Renal pelvis (tissue), 12 donors: ENCODE measurements at places on chromosomes 1 and 21. TPM values are rescaled to one million over a fixed set of nuclear protein-coding genes. Genes with fewer than 3 reads are reported as not detected.

The CYP4X1 gene
- polyA plus RNA-seq: 7.3 TPM

The COL6A2 gene
- polyA plus RNA-seq: 225 TPM

The RAB3B gene
- polyA plus RNA-seq: 4.3 TPM

The ADORA3 gene
- polyA plus RNA-seq: 0.78 TPM

The TBX19 gene
- 1.9 TPM for polyA plus RNA-seq

The TOE1 gene
- polyA plus RNA-seq: 15.3 TPM

The OR2T29 gene
- not detected for polyA plus RNA-seq

The OR10J1 gene
- polyA plus RNA-seq: not detected

The CHTOP gene
- 145 TPM for polyA plus RNA-seq

The FCGR1A gene
- polyA plus RNA-seq: 2.5 TPM

The LDLRAD1 gene
- polyA plus RNA-seq: not detected

The GBP5 gene
- polyA plus RNA-seq: 0.52 TPM

The CRABP2 gene
- polyA plus RNA-seq: 113 TPM

The SELENBP1 gene
- 50.7 TPM for polyA plus RNA-seq

DNA sequence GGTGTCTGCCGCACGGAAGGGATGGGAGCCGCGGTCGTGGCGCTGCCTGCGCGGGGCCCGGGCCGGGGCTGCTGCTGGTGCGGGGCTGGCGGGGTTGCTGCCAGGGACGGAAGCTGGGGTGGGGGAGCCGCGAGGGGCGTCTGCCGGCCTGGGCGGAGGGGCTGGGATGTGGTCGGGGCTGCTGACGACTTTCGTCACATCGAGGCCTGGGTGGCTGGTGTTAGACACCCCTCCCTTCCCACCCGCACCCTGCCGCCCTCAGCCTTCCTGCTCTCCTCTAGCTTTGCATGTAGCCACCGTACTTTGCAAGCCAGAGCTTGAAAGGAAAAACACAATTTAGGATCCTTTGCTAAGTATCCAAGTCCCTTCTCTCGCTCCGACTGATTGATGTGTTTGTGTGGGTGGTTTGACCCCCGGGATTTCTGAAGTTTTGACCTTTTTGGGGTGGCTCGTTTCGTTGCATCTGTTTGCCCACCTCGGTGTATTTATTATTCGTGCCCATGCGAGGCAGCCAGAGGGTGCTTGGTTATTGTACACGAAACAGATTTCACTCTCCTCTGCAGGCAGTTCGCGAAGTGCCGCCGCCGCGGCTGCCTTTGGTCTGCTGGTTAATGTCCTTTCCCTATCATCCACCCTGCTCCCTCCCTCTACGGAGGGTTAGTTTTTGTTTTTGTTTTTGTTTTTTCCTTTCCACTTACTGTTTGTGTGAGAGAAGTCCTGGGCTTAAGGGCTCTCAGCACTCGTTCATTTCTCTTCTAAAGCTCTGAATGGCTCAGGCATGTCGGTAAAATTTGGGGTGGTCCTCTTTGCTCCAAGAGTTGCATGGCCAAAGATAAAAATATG lies 868 bp downstream of the C1orf21 start:
- DNase-seq: peak; percentile 46

- DNase-seq: no peak
Observed at GRCh38 chr1:94974824-94975223, 47.9 kb upstream of the CNN3 start.

- DNase-seq: peak; percentile 80
Observed at GRCh38 chr1:202692959-202693555, 17.2 kb downstream of the SYT2 start.

DNA sequence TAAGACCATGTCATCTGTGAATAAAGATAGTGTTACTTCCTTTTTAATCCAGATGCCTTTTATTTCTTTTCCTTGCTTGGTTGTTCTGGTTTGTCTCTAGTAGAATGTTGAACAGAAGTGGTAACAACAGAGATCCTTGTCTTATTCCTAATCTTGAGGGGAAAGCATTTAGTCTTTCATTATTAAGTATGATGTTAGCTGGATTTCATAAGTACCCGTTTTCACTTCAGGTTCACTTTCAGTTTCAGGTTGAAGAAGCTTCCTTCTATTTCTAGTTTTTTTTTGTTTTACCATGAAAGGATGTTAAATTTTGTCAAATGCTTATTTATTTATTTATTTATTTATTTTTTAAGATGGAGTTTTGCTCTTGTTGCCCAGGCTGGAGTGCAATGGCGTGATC lies 22.3 kb upstream of the AGPAT3 start:
- DNase-seq: no peak

- DNase-seq: no peak
Observed at GRCh38 chr1:167231873-167232450, 11.3 kb downstream of the POU2F1 start.

GRCh38 chr1:44222397-44223186 lies 9.3 kb downstream of the DMAP1 start:
- no peak for DNase-seq

GRCh38 chr1:193589597-193590040 lies 403.2 kb upstream of the B3GALT2 start:
- DNase-seq: peak; percentile 30

DNA sequence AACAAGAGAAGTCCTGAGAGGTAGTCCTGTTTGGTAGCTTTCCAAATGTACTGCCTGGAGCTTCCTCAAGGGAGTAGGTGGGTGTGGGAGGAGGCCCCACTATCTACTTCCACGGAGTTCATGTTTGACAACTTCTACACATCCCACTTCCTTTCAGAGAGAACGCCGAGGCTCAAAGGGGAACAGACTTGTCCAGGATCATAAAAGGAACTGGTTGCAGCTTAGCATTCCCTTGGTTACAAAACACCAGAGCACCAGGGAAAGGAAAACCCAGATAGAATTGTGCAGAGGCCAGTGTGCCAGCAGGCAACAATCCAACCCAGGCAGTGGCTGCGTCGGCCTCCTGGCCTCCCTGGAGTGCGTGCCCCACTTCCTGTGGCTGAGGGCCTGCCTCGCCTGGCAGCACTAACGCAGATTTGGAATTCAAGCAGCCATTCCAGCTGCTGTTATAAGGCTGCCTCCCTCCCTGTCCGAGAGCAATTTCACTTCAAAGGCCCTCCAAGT lies 4.2 kb upstream of the RAP1GAP start:
- DNase-seq: no peak

GRCh38 chr1:4408380-4408779 lies 246.0 kb upstream of the AJAP1 start:
- no peak for DNase-seq

GRCh38 chr1:42043182-42043581 lies 110.0 kb upstream of the GUCA2B start:
- DNase-seq: no peak

DNA sequence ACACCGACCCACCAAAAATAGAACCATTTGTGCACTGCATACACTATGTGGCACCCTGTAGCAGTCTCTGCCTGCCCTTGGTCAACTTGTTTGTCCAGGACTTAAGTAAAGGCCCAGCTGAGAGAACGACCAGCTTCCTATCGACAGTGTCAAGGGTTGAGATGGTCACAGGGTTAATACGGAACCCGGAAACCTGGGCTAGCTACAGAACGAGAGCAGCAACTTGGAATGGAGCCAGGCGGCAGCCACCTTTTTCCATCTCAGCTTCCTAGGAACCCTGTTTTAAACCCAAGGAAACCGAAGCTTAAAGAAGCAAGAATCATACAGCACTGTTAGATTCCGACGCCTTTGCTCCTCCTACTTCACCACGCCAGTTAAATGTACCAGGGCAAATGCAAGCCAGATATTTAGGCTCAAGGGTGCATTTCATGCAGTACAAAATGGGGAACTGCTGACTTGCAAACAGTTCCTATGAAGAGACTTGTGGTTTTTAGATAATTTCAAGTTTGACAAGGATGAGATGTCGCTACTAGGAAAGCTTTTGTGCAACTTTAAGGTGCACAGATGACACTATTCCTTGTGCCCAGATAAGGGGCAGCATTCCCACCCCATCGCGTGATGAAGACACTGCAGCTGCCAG lies 35.5 kb downstream of the SLC66A1 start:
- DNase-seq: no peak

DNA sequence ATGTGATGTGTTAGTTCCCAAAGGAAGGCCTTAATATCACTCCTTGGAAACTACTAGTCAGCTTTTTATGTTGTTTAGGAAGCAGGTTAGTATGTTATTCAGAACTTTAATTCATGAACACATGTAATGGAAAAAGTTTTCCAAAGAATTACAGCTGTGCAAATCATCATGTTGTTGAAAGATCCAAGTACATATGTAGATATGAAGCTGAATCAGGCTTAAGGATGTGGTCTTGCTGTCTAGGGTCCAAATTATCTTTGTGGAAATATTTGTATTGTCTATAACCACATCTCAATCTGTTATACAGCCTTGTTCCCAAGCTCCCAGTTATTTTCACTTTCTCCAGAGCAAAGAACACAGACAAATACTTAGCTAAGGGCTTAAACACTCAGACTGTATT lies 231.6 kb downstream of the TPR start:
- no peak for DNase-seq

GRCh38 chr1:16072616-16073484 lies 601 bp downstream of the FAM131C start:
- no peak for DNase-seq

- no peak for DNase-seq
Observed at GRCh38 chr1:11294951-11295350, 22.0 kb downstream of the UBIAD1 start.

DNA sequence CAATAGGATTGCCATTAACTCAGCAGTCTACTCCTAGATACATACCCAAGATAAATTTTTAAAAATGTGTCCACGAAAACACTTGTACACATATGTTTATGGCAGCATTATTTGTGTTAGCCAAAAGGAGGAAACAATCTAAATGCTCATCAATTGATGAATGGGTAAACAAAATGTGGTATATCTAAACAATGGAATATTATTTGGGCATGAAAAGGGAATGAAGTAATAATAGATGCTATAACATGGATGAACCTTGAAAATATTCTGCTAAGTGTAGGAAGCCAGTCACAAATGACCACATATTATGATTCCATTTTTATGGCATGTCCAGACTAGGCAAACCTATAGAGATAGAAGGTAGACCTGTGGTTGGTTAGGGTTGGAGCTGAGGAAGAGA lies 34.3 kb downstream of the CFHR5 start:
- DNase-seq: no peak

- DNase-seq: no peak
Observed at GRCh38 chr1:219398815-219399396, 214.0 kb downstream of the ZC3H11B start.

DNA sequence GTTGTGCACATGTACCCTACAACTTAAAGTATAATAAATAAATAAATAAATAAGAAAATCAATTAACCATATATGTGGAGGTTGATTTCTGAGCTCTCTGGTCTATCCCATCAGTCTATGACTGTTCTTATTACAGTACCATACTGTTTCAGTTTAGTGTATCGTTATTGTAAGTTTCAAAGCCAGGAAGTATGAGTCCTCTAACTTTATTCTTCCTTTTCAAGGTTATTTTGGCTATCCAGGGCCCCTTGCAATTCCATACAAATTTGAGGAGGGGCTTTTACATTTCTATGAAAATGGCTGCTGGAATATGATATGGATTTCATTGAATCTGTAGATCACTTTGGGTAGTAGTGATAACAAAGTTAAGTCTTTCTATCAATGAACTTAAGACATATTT lies 96.9 kb upstream of the BCL9 start:
- DNase-seq: no peak

GRCh38 chr1:62794053-62794452 lies 10.1 kb downstream of the ATG4C start:
- no peak for DNase-seq

DNA sequence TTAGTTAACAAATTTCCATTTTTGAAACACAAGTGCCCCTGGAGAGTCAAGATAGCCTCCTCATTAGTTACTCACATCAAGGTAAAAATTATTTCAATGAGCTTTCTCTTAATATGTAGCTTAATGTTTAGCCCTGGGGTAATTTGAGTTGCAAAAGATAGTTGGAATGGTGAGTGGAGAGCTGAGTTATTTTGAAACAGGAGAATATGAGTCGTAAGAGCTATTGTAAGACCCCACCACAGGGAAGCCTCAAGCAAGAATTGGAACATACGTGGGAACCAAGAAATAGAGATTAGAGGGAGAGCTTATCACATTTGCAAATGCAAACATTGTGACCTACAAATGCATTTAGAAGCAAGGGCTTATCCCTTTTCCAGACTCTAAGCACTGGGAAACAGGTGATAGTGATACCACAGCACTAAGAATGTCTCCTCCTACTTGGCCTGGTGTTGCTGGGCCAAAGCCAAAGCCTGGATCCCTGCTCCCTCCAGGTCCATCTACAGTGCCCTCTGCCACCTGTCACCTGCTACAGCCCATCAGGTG lies 635.1 kb downstream of the PTPRC start:
- no peak for DNase-seq

DNA sequence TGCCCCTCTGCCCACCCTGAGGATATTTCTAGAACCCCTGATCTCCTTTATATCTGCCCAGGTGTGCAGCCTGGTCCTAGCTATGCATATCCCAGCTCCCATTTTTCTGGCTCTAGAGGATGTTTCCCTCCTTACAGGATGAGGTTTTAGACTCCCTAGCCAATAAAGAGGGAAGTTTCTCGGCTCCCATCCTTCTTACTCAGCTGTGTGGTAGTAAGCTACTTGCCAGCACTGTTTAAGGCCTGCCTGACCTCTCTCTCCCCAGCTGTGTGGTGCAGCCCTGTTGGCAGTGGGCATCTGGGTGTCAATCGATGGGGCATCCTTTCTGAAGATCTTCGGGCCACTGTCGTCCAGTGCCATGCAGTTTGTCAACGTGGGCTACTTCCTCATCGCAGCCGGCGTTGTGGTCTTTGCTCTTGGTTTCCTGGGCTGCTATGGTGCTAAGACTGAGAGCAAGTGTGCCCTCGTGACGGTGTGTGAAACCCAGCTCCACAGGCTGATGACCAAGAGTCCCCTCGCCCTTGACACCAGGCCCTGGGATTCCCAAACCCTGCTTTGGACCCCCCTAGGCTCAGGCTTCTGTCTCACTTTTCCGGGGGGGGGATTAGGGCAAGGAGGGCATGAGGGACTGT lies 7.8 kb upstream of the P3R3URF start:
- no peak for DNase-seq

DNA sequence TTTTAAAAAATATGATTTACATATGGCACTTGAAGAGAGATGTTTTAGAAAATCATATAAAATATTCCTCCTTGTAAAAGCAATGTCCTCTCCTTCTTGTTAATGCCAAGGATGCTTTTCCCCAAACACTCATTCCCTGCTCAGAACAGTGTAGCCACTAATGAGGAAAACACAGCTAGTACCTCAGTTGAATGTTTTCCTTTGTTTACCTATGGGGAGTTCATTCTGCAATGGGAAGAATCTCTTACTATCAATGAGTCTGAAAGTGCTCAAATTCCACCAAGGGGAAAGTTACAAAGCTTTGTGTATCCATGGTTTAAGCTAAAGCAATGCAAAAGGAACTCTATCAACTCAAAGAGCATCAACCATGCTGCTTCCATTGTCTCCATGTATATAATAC lies 221.9 kb upstream of the ADGRL2 start:
- DNase-seq: no peak

- DNase-seq: no peak
Observed at GRCh38 chr1:234315091-234315541, 58.1 kb upstream of the COA6 start.

GRCh38 chr1:156877433-156878170 lies 15.9 kb upstream of the PEAR1 start:
- no peak for DNase-seq

- DNase-seq: no peak
Observed at GRCh38 chr1:194616835-194617234, 1430.4 kb upstream of the B3GALT2 start.
